Muscle of arm (tissue), 14 donors: ENCODE measurements at places on chromosomes 11 and 22. TPM values are rescaled to one million over a fixed set of nuclear protein-coding genes. Genes with fewer than 3 reads are reported as not detected.

GRCh38 chr22:23892130-23892529 is 2.1 kb upstream of the MIF start:
- no peak for DNase-seq

DNA sequence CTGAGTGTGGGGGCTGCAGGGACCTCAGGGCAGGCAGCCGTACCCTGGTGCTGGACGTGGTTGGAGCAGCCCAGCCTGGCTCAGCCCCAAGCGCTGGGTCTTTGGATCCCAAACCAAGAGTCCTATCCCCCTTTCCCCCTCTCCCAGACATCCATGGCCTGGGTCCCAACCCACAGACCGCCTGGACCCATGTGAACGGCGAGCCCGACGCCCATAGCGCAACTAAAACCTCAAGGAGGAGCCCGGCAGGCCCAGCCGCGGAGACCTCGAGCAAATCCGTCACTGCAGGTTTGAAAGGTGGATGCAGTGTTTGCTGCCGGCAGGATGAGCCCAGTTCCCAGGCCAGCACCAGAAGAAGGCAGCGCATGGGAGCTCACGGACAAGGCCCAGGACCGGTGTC is 337.0 kb downstream of the BRD1 start:
- no peak for DNase-seq

DNA sequence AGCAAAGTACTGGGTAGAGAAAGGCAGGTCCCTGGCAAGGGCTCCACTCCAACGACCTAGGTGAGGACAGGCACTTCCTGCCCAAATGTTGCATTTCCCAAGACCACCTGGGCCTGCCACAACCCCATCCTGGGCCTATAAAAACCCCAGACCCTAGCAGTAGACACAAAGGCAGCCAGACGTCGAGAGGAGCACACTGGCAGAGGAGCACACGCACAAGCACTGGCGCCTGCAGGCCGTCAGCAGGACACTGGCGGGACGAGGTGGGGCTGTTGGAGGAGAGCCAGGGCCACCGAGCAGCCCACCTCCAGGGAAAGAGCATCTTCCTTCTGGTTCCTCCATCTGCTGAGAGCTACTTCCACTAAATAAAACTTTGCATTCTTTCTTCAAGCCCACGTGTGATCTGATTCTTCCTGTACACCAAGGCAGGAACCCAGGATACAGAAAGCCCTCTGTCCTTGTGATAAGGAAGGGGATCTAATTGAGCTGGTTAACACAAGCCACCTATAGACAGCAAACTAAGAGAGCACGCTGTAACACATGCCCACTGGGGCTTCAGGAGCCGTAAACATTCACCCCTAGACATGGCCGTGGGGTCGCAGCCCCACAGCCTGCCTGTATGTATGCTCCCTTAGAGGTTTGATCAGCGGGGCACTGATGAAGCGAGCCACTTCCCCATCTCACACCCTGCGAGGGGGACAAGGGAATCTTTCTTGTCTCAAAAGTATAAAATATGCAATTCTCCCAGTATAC is 89.7 kb upstream of the MTMR2 start:
- no peak for DNase-seq

DNA sequence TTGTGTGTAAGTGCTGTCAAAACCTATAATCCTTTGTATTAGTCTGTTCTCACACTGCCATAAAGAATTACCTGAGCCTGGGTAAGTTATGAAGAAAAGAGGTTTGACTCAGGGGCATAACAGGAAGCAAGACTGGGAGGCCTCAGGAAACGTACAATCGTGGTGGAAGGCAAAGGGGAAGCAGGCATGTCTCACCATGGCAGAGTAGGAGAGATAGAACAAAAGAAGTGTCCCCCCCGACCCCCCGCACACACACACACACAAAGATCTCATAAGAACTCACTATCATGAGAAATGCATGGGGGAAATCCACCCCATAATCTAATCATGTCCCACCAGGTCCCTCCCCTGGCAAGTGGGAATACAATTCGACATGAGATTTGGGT is 2.3 kb upstream of the USP28 start:
- no peak for DNase-seq

DNA sequence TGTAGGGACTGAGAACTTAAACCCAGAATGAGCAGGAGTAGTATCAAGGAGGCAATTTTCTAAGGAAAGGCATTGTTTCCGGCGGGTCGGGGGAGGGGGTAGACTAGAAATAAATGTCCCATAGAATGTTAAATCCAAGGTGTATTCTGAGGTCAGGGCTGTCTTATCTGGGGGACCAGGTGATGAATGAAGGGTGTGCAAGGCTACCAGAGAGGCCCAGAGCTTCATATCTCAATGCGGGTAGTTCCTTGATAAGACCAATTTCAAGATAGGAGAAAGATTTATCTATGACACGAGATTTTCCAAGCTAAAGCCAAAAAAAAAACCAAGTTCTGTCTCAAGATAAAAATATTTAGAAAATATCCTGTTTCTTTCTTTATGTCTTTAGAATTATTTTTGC is 8.3 kb upstream of the RCE1 start:
- no peak for DNase-seq

- DNase-seq: no peak
Measured at GRCh38 chr11:70798296-70798695, 400.0 kb downstream of the CTTN start.

Gene AQP11
- 1.5 TPM for polyA plus RNA-seq

DNA sequence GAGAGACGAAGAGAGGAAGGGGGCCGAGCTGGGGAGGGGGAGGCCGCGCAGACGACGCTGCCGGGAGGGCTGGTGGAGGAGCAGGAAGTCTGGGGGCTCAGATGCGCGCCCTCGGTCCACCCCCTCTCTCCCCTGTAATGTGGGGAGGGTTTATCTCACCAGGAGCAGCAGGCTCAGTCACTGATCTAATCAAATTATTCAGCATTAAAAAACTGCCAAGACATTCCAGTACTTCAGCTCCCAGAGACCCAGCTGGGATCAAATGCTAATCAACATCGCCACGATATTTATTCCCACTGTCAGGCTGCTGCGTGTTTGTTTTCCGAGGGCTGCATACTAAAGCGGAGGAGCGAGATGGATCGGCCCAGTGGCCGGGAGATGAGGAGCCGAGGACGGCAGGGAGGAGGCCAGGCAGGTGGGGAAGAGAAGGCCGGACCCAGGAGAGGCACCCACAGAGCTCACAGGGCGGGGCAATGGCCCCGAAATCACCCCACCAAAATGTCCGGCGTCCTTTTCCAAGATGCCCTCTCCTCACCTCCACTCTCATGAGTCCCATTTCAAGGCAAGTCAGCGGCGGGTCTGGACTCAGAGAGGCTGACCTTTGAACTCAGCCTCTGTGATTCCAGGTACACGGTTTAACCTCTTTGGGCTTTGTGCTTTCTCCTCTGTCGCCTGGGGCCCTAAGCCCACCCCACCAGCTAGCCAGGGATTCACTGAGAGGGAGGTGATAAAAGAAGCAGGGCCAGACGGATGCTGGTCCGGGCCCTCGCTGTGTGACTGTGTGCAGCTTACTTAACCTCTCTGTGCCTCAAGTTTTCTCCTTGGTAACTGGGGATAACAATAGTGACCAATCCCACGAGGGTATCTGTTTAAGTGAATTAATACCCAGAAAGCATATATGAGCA is 502.1 kb downstream of the MN1 start:
- DNase-seq: no peak

DNA sequence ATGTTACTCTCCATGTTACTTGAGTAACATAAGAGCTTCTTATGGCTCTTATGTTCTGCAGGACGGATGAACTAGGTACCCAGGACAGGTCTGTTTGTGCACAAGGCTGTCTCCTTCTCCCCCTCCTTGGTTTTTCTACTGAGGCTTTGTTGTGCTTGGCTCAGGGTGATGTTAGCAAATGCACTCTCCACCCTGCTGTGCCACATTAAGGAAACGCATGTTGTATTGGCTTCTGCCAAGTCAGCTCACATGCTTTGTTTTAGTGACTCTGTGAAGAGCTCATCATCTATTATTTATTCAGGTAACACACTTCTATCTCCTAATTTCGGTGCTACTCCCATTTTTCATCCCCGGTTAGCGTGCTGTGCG is 108.3 kb downstream of the PTPRJ start:
- DNase-seq: no peak

Gene MS4A7
- 8.2 TPM for polyA plus RNA-seq

DNA sequence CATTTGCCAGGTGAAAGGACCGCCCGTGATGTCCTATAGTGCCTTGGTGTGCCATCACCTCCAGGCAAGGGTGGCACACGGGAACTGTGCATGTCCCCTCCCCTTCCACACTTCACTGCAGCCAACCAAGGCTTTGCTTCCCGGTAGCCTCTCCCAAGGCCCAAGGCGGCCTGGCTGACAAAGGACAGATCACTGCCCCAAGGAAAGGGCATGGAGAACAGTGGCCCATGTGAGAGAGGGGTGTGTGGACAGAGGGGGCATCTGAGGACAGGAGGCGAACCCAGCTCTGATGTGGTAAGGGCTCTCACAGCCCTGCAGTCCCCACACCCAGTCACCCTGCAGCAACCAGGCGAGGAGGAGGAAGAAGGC is 50.4 kb downstream of the RPUSD4 start:
- DNase-seq: no peak

- no peak for DNase-seq
Measured at GRCh38 chr22:28179392-28179791, 260.3 kb upstream of the PITPNB start.

DNA sequence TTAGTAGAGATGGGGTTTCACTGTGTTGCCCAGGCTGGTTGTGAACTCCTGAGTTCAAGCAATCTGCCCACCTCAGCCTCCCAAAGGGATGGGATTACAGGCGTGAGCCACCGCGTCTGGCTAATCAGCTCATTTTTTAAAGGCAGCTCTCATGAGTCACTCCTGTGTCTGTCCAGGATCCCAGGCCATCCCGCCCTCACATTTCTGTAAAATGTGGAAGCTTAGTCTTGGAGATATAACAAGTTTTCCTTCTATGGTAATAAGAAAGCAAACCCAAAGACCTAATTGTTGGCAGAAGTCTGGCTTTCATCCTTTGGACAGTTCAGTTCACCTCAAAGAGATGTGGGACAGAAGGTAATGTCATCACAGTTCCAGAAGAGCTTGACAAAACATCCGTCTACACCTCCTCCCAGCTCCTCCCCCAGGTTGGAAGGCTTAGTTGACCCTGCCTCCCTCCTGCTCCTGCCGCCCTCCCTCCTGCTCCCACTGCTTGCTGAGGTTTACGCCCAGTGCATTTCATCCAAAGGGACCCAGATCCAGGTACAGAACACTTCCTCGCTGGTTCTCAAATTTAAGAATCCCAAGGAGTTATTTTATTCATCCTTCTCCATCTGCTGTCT is 6.4 kb downstream of the DRD2 start:
- DNase-seq: no peak

Gene FIBIN
- polyA plus RNA-seq: 43.0 TPM

DNA sequence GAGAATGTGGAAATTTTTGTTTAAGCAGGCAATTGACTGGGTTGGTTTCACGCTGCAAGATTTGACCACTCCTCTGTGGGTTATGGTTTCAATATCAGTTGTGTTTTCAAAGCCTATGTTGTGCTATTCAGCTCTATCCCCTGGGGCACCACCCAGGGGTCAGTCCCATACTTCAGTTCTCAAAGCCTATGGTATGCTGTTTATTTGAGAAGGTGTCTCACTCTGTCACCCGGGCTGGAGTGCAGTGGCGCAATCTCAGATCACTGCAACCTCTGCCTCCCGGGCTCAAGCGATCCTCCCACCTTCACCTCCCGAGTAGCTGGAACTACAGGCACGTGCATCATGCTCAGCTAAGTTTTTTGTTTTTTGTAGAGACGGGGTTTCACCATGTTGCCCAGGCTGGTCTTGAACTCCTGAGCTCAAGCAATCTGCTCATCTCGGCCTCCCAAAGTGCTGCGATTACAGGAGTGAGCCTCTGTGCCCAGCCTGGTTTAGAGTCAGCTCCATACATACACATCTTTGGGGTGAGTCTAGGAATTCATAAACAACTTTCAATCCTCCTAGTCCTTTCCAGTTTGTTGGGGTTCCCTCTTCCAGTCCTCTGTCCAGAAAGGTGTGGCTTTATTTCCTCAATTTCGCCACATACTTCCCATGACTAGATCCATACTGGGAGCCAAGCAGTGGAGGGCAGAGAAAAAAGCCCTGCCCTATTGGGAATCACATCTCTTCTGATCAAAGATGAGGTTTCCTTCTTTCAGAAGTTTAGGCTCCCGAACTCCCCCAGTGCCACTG is 35.0 kb upstream of the MAPK1 start:
- DNase-seq: no peak

Gene NARS2
- 11.4 TPM for polyA plus RNA-seq

Gene MS4A12
- not detected for polyA plus RNA-seq

DNA sequence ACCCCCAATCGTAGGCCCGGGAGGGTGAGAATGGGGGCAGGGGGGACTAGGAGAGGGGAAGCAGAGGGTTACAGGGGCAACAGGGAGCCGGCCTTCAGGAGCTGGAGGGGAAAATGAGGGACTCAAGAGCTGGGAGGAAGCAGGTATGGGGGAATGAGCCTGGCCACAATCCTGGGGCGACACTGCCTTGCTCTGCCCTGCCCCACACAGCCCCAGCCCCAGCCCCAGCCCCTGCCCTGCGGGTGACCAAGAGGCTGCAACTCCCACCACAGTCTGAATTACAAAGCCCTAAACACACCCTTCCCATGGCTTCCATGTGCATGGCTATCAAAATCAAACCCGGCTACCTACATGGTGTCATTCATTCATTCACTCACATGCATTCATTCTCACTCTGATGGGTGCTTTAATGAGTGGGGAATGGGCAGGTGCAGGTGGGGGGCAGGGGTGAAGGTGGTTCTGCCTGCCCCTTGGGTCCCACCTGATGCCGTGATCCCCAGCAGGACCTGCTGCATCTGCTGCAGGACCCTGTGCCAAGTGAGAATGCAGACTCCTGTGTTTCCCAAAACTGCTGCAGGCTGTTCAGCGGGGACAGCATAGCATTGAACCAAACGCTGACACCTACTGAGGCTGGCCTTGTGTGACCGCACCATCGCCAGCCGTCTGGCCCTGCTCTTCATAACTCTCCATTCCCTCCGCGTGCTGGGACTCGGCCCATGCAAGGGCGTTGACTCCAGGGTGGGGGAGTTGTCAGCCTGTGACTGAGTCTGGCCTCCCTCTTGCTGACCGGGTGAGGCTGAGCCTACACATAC is 9.5 kb upstream of the LINC01488 start:
- DNase-seq: no peak

DNA sequence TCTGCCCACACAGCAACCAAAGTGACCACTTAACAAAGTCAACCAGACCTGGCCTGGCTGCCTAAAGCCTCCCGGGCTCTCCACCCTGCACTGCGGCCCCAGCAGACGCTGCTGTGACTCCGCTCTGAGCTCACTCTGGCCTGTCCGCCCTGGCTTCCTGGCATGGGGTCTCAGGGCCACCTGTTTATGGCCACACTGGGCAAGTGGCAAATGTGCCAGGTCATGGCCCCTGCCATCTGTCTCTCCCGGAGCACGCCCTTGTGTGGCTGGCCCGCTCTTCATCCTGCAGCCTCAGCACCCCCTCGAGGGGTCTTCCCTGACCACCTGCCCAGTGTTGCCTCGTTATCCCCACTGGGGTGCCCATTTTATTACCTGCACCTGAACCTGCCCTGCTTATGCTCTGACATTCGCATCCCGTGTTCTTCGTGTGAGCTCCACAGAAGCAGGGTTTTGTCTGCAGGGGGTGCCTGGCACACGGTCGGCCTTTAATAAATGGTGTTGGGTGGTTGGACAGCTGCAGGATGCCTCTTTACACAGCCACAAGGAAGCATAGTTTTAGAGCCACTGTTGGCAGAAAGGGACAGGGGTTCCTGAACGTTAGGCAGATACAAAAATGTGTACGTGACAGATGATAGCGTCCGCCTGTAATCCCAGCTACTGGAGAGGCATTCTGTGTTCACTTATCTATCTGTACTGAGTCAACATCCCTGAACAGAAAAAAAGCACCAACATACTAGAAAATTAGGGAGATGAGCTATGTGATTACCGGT is 785.6 kb downstream of the TBC1D22A start:
- DNase-seq: peak; percentile 21
